Foreskin fibroblast (primary cell): ENCODE measurements at places on chromosomes 6 and 20.

- DNase-seq: no peak
These were observed 22.6 kb downstream of the MAS1 start for GRCh38 chr6:159913375-159913774.

DNA sequence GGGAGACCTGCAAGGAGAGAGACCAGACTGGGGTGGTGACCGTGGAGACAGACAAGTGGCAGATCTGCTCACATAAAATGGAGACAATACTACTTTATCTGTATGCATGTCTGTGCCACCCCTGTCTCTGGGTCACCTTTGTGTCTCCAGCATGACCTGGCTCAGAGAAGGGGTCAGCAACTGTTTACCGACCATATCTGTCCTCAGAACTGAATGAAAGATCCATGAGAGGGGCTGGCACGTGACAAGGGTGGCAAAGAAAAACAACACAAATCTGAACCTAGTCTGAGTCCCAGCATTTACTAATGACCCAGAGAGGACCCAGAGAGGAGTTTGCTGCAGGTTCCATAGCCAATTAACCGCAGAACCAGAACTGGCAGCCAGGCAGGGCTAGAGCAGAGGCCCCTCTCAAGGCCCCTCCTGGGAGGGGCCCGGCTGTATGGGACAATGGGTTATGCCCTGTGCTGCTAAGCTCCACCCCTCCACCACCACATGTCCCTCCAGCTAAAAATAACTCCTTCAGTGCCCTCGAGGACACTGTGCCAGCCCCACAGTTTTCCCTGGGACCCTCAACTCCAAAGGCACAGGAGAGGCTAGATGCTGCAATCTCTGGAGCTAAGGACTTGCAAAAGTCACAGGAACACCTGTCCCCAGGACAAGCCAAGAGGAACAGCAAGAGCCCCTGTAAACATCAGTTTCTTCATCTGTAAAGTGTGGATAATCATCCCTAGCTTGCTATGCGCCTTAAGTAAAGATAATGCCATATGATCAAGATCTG lies 2.2 kb downstream of the AHCY start:
- no peak for DNase-seq

- no peak for DNase-seq
These were observed 30.4 kb upstream of the FBXO30 start for GRCh38 chr6:145844933-145845540.

DNA sequence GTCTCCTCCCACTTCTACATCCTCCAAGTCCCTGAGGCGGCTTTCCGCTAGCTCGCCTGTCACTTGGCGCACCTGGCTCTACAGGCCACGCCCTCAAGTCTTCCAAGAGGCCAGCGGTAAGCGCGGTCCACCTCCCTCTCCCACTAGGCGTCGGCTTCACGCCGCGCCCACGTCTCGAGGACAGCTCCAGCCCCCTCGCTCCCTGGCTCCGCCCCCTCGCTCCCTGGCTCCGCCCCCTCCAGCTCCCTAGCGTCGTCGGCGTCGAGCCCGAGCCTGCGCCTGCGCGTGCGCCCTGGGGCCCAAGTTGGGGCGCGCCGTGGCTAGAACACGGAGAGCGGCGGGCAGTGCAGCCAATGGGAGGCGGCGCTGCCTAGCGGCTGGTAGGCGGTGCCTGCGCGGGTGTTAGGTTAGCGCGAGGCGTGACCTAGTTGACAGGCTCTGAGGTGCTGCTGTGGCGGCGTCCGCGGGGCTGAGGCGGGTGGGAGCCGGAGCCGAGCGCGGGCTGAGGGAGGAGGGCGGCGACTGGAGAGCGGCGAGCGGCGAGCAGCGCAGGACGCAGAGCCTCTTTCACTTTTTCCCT lies at the start of gene MACROD2:
Gene MACROD2, plus strand, starts transcription at position 431 of the 580 bp plus-strand sequence.
- peak; percentile 97 for DNase-seq

DNA sequence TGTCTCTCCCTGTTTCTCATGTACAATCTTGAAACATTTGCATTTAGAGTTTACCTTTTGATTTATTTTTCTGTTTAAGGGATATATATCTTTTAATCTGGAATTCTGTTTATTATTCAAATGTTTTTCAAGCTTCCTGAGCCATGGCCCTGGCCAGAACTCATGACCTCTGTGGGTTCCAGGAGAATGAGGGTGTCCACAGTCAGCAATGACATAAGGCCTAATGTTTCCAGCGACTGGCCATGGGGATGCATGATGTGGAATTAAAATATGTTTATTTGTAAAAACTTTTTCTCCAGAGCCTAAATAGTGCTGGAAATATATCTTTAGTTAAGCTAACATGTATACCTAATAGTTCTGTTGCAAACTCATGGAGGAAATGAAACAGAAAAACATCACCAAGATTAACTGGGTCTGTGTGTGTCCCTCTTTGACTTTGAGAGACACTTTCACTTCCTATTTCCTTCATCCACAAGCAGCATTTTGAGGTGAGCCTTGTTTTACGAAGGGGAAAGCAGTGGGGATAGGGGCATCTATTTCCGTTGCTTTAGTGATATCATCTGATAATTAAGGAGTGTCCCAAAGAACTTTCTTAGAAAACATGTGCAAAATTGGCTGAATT lies 87.6 kb downstream of the SMOC2 start:
- DNase-seq: no peak

GRCh38 chr6:39696986-39697788 lies 28.0 kb downstream of the KIF6 start:
- DNase-seq: no peak

DNA sequence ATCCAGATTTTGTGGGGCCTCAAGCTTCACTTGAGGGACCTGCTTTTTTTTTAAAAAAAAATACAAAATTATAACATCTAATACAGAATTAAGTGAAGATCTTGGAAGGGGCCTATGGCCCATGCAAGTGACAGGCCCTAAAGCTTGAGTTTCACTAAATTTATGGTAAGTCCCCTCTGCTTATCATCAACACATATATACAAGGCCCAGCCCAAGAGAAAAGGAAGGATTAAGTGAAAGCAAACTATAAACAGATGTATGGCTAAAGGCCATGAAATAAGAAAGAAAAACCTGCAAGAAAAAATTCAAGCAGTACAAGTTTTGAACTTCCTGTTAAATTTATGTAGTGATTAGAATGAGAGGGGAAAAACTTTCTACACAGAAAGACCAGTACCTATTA lies 86.8 kb downstream of the CDC40 start:
- DNase-seq: no peak

DNA sequence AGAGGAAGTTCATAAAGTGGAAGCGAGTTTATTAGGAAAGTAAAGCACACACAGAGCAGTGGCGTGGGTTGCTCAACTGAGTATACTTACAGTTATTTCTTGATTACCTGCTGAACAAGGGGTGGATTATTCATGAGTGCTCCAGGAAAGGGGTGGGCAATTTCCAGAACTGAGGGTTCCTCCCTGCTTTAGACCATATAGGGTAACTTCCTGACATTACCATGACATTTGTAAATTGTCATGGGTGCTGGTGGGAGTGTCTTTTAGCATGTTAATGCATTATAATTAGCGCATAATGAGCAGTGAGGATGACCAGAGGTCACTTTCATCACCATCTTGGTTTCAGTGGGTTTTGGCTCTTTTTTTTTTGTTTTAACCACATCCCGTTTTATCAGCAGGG lies 29.8 kb downstream of the PDYN start:
- no peak for DNase-seq

GRCh38 chr20:54227751-54228150 lies 19.9 kb downstream of the PFDN4 start:
- DNase-seq: no peak

GRCh38 chr20:2742934-2743559 lies 50.5 kb downstream of the EBF4 start:
- peak; percentile 64 for DNase-seq

- DNase-seq: no peak
These were observed 90.9 kb downstream of the PRND start for GRCh38 chr20:4812641-4813075.

GRCh38 chr6:68653074-68653705 lies 18.1 kb downstream of the ADGRB3 start:
- DNase-seq: no peak

- DNase-seq: no peak
These were observed 27.0 kb downstream of the ELOVL5 start for GRCh38 chr6:53321701-53322100.

DNA sequence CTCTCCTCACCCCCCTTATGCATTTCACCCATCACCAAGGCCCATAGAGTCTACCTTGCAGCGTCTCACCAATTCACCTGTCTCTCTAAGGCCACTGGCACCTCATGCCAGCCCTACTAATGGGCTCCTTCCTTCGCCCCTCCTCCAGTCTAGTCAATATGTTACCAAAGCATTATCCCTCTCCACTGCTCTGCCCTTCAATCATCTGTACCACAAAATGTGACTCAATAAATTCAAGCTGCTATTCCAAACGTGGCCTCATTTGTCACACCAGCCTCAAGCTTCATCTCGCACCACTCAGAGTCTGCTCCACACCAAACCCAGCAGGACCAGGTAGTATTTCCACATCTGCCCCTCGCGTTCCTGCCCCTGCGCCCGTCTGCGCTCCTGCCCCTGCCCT lies 21.8 kb upstream of the RPS6KA2 start:
- DNase-seq: no peak

DNA sequence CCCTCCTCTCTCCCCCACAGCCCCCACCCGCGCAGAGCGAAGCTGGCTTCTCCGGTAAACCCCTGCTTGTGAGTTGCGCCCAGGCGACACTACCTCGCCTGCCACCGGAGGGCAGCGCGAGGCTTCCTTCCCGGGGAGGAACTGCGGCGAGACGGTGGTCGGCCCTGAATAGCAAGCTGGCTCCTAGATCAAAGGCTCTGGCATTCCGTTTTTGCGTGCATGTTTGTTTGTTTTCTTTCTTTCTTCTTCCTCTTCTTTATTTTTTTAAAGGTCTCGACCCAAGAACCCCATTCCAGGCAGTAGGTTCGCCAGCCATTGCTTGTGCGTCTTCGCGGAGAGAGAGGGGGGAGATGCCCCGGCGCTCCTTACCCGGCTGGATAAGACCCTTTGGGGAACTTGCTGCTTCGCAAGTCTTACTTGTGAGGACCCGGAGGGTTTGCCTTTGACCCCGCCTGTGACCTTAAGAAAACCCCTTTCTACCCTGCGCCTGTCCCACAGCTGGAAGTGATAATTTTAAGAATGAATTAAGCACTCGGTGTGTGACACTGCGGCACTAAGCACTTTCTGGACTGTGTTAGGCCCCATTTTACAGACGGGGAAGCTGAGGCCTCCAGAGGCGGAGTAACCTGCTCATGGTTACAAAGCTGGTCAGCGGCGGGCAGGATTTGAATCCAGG lies 92.7 kb upstream of the SIRPA start:
- DNase-seq: peak; percentile 85

DNA sequence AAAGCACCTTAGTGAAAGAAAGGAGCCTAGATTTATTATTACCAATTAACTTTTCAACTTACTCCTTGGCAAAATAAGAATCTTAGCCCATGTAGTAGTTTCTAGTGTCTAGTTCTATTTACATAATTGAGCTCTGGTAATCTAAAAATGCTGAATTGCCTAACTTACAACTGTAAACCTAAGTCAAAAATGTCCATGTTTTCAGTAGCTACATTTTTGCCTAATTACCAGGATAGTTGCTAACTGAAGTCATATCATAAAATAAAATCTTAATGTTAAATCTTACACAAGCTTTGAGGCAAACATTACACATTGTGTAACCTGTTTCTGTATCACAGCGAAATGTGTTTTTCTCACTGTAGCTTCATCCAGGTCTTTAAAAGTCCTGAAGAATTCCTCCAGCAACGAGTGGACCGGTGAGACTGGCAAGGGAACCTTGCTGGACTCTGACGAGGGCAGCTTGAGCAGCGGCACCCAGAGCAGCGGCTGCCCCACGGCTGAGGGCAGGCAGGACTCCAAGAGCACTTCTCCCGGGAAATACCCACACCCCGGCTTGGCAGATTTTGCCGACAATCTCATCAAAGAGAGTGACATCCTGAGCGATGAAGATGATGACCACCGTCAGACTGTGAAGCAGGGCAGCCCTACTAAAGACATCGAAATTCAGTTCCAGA lies 7.6 kb upstream of the CLDN20 start:
- DNase-seq: no peak

DNA sequence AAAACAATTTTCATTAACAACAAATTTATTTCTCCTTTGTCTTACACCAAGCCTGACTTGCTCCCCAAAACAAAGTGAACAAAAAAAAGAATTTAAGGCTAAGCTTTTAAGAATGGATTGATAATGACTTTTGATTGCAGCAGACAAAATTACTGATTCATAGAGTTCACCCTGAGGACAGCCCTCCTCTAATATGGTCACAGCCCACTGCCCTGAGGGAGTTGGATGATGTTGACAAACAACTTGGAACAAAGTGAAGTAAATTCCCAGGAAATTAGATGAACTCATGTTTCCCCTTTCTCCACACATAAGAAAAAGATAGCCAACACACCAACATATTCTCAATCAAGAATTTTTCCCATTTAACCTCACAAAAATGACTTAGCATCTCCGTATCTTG lies 7.7 kb upstream of the ISM1 start:
- DNase-seq: no peak

GRCh38 chr6:121677571-121677970 lies 242.1 kb downstream of the GJA1 start:
- no peak for DNase-seq

DNA sequence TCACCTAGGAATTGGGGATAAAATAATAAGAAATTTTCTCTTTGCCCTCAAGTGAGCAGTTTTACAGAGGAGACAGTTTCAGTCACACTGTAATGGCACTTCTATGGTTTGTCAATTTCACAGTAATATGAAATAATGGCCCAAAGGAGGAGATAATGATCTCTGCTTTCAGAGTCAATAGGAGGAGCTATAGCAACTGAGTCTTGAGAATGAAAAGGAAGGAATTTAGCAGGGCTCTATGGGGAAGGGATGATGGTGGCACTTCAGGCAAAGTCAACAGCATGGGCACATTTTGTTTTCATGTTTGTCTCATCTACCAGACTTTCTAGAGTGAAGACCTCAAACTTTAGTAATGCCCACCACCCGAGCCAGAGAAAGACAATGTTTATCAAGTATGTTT lies 138.3 kb upstream of the HMGN3 start:
- DNase-seq: no peak

GRCh38 chr6:131949909-131950766 lies 1.0 kb downstream of the CCN2 start:
- DNase-seq: peak; percentile 93

- DNase-seq: no peak
These were observed 65.8 kb downstream of the SYTL3 start for GRCh38 chr6:158715330-158716311.

- DNase-seq: no peak
These were observed 171.8 kb upstream of the LAMA2 start for GRCh38 chr6:128711149-128711548.

GRCh38 chr6:125748406-125749172 lies 843 bp upstream of the HEY2 start:
- DNase-seq: peak; percentile 53

DNA sequence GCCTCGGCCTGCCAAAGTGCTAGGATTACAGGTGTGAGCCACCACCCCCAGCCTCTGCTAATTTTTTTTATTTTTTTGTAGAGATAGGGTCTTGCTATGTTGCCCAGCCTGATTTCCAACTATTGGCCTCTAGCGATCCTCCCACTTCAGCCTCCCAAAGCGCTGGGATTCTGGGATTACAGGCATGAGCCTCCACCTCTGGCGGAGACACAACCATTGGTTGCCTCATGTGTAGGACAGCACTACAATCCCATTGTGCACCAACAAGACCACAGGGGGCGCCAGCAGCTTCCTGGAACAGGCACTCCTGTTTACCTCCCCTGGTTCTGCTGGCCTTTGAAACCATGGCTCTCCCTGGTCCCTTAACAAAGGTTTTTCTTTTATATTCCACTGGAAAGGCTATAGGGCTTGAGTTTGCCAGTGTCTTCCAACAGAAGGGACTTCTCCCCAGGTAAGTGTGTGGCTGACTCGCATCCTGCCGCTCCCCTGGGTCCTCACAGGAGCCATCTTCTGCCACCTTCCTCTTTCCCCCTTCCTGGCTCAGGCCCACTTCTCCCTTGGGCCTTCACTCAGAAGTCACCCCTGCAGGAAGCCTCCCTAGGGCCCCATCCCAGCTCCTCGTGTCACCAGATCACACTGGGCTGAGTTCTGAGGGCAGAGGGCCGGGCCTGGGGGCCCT lies 39.2 kb upstream of the TLDC2 start:
- DNase-seq: peak; percentile 56
